ENCODE measurements at places on chromosomes 4 and X.
A peak's percentile ranks its signal among the peaks of the same experiment; 100 is the strongest.

- no peak for DNase-seq
Observed at GRCh38 chr4:74534121-74534520, 89.2 kb downstream of the AREG start.

- DNase-seq: no peak
Observed at GRCh38 chr4:2340272-2341061, 78.0 kb downstream of the ZFYVE28 start.

DNA sequence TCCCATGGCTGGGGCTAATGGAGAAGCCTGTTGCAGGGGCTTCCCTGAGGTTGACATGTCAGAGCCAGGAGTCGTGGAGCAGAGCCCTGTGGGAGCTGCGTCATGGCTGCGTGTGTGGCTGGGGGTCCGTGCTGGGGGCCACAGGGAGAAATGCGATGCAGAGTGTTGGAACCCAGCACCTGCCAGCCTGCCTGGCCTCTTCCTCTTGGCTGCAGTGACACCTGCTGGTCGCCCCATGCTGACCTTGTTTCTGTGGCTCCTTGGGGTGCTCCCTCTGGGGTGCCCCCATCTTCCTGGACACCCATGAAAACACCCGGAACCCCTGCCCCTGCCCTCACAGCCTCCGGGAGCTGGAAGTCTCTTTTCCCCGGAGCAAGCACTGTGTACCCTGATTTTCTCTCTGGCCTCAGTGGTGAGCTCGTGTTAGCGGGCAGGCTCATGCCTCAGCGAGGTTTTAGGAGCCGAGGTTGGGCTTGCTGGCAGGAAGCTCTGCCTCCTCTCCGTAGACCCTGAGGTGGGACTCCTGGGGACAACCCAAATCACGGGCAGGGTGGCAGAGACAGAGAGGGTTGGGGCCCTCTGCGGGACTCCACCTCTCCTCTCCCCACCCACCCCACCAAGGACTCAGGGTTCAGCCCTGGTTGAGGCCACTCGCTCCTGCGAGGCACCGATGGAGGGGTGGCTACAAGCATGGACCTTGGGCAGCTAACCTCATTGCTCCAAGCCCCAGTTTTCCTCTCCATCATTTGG lies 103.7 kb downstream of the SORCS2 start:
- DNase-seq: no peak

- no peak for DNase-seq
Observed at GRCh38 chr4:10009861-10010500, 11.3 kb downstream of the SLC2A9 start.

DNA sequence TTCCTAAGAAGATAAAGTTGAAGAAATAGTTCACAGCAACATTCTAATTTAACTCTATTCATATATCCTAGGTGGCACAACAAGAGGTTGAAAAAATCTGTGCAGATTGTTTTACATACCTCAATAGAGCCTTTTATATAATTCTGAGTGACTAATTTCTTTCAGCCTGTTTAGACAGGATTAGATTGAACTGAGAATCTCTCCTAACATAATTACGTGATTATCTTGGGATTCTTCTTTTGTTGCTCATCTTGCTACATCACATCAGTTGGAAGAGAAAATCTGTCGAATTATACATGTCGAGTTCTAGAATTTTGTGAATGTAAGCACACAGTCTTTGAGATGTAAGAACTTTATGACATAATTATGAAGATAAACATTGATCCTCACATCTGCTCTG lies 1873.7 kb upstream of the IGFBP7 start:
- no peak for DNase-seq

DNA sequence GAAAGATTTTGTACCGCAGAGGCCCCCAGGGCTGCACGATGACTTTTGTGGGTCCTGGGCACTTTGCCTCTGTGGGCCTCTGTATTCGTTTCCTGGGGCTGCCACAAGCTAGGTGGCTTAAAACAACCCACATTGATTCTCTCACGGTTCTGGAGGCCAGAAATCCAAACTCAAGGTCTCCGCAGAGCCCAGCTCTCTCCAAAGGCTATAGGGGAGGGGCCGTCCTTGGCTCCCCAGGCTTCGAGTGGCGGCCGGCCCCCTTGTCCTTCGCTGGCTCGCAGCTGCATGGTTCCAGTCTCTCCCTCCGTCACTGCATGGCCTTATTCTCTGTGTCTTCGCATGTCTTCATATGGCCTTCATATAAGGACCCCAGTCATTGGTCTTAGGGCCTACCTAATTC lies 241.2 kb downstream of the EVC2 start:
- no peak for DNase-seq

GRCh38 chrX:17674601-17675000 lies 62.7 kb upstream of the SCML1 start:
- DNase-seq: no peak

DNA sequence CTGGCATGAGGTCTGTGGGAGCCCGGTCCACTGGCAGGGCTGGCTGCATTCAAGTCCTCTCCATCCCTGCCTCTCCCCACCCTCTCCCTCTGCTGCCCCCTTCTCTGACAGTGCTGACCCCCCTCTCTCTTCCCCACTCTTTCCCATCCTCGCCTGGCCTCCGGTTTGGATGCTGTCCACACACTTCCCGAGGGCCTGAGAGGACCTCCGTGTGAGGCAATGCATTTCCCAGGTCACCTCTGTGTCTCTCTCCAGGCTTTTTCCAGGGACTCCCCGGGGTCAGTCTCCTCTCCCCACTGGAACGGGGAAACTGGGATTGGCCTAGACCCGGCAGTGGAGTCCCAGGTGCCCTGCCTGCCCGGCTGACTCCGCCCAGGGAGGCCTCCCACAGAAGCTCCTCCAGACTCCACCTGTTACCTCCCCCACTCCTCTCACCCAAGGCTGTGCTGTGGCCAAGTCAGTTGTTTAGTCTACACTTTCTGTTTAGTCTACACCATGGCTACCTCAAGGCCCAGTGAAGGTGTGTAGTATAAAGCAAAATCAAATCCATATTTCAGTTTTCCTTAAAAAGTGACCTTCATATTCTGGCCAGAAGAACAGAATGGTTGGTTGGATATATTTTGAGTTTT lies 146.8 kb downstream of the PTTG2 start:
- DNase-seq: no peak

GRCh38 chrX:21993265-21993664 lies 38.9 kb upstream of the PHEX start:
- no peak for DNase-seq

GRCh38 chr4:174855050-174855449 lies 26.0 kb upstream of the GLRA3 start:
- DNase-seq: no peak

- DNase-seq: no peak
Observed at GRCh38 chrX:113202601-113203000, 362.0 kb upstream of the AMOT start.

DNA sequence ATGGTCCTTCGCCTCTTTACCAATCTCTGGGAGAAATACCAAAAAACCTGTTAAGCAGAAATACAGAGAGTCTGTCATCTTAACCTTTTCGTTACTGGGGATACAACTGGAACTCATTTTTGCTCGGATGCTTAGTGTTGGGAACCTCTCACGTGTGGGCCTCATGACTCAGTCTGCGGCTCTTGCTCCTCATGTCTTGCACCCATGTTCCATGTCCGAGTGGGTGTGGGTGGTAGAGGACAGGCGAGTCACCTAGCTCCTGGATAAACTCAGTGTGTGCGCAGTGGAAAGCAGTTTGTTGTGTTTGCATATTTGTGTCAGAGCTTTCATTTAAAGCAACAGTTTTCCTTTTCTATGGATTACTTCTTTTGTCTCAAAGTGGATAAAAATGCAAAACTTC lies 70.6 kb downstream of the TNIP2 start:
- DNase-seq: no peak

- no peak for DNase-seq
Observed at GRCh38 chr4:126182786-126183185, 868.0 kb downstream of the FAT4 start.

- no peak for DNase-seq
Observed at GRCh38 chrX:118022753-118023152, 93.9 kb downstream of the KLHL13 start.

GRCh38 chrX:126658447-126658846 lies 105.8 kb upstream of the DCAF12L1 start:
- DNase-seq: no peak

DNA sequence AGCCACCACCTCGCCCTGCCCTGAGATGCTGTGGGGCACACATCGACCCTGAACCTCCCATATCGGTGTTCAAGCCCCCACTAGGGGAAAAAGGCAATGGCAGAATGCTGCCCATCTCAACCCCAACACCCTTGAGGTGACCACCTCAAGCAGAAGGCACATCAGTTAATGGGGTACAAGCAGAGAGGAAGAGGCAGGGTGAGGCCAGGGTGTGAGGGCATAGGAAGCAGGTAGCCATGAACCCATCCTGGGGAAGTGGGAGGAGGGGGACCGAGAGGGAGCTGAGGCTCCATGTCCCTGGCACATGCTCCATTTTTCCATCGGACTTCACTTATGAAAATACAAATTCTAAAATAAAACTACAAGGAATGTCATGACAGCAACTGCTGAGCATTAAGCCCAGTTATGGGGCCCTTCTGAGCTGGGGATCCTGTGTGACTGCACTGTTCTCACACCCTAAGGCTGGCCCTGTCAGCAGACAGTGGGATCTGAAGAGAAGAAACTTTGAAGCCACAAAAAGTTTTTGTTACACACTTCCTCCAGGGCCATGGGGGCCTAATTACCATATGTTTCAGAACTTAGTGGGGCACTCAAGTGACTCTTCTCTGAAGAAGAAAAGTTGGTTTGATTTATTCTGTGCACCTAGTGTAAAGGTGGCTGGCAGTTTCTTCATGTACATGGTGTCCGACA lies 68.2 kb upstream of the FAM241A start:
- no peak for DNase-seq

DNA sequence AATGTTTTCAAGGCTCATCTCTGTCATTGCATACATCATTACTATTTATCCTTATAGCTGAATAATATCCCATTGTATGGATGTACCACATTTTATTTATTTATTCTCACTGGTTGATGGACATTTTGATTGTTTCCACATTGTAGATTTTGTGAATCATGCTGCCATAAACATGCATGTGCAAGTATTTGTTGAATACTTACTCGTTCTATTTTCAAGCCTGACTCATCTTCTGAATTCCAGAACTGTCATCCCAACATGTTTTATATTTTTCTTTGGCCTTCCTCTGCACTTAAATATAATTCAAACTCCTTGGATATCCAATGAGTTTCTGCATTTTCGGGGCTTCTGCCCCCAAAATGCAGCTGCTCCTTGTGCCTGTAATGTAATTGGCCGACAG lies 77.6 kb downstream of the MXRA5 start:
- no peak for DNase-seq

- DNase-seq: no peak
Observed at GRCh38 chr4:165784672-165785071, 88.4 kb upstream of the TLL1 start.

- no peak for DNase-seq
Observed at GRCh38 chrX:118423558-118423957, 72.1 kb upstream of the DOCK11 start.

- DNase-seq: no peak
Observed at GRCh38 chrX:121876305-121876704, 828.9 kb downstream of the GLUD2 start.

GRCh38 chrX:16559206-16559619 lies 90.7 kb upstream of the S100G start:
- DNase-seq: peak; percentile 1

DNA sequence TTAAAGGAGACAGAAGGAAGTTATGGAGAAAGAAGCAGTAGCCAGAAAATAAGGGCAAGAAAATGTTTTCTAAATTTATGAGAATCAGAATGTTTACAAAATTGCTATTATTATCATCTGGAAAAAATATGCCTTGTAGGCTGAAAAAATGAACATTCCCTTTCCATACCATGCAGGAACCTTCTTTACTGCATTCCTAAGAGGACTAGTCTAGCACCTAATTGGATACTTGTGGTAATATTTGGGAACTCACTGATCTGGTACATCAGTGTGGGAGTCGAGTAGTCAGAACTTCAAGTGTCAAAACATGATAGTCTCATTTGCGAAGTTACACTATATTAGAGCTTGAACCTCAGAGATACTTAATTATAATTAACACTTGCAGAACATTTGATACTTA lies 51.9 kb downstream of the TET2 start:
- no peak for DNase-seq

- peak; percentile 77 for DNase-seq
Observed at GRCh38 chrX:47573341-47574075, 8.7 kb upstream of the TIMP1 start.

- no peak for DNase-seq
Observed at GRCh38 chr4:97892592-97893266, 250.5 kb downstream of the STPG2 start.

- no peak for DNase-seq
Observed at GRCh38 chr4:86432559-86433134, 72.8 kb upstream of the MAPK10 start.

- no peak for DNase-seq
Observed at GRCh38 chr4:175412161-175412560, 399.9 kb downstream of the GPM6A start.

GRCh38 chrX:135257469-135257868 lies 5.6 kb downstream of the ETDA start:
- no peak for DNase-seq

- DNase-seq: no peak
Observed at GRCh38 chrX:104972737-104973136, 247.8 kb downstream of the TEX13A start.

GRCh38 chrX:9525511-9526248 lies 60.8 kb downstream of the TBL1X start:
- no peak for DNase-seq

GRCh38 chr4:168811207-168811606 lies 198.8 kb downstream of the CBR4 start:
- no peak for DNase-seq

GRCh38 chr4:120821977-120822376 lies 100.5 kb downstream of the PRDM5 start:
- no peak for DNase-seq

DNA sequence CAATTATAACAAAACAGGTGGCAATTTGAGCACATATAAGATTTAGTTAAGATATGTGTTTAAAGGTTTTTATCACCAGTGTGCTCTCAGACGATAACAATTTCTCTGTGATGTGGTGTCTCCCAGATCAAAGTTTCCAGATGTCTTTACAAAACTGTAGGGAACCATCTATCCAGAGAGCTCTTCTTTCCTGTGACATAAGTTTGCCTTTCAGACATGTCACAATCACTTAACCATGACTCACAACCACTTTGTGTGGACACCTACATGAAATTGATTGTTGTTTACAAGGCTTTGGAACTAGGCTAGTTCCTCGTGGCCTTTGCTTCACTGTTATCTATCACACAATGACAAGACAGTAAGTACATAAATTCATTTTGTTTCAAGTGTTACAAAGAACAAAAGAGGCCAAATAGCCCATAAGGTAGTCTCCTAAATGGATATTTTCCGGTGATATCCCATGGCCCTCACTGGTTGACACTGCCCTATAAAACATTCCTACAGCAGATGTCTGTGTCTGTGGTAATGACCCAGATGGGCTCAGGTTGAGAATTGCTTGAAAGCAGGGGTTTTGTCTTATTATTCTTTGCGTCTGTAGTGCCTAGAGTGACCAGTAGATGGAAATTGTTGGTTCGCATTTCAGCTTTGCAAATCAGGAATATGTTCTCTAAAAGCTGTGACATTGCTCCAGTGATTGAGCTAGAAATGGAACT lies 297.8 kb upstream of the FAM241A start:
- DNase-seq: no peak

DNA sequence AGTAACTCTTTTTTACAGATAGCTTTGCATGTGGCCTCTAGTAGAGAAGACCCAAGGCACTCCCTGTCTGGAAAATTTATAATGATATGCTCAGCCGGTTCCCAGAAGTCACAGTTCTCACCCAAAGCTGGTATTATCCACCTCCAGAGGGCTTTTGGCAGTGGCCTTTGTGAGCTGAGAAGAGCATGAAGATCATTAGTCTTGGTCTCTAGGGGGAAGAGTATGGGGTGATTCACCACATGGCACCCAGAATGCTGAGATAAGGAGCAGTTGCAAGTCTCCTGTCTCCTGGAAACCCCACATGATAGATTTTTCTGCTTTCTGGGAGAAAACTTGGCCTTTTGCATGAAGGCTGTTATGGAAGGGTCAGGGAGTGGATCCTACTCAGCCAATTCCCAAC lies 75.4 kb upstream of the PRPS1 start:
- no peak for DNase-seq

Data from renal pelvis (tissue), 12 donors.